ENCODE measurements at places on chromosomes 12 and 14. TPM values are rescaled to one million over a fixed set of nuclear protein-coding genes. Genes with fewer than 3 reads are reported as not detected.

LDHB gene
- 1,131 TPM for total RNA-seq

SYT10 gene
- total RNA-seq = not detected

ACAD10 gene
- 3.4 TPM for total RNA-seq

SMOC1 gene
- total RNA-seq = not detected

EIF2B1 gene
- 69.5 TPM for total RNA-seq

GRCh38 chr12:1766110-1766509 lies 54.3 kb upstream of the LRTM2 start:
- DNase-seq = no peak

DNA sequence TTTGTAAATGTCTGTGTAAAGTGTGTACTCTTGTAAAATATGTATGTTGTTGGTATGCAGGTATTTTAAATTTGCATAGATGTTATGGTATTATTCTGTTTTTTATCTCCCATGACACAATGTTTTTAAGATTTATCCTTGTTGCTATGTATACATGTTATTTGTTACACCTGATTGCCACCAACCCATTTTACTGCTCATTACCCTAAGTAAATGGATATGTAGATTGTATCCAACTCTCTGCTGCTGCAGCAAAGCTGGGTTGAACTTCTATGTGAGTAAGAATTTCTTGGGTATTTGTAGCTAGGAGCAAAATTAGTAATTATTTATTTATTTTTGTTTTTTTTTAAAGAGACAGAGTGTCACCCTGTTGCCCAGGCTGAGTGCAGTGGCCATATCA lies 6.2 kb downstream of the APAF1 start:
- no peak for DNase-seq

DNA sequence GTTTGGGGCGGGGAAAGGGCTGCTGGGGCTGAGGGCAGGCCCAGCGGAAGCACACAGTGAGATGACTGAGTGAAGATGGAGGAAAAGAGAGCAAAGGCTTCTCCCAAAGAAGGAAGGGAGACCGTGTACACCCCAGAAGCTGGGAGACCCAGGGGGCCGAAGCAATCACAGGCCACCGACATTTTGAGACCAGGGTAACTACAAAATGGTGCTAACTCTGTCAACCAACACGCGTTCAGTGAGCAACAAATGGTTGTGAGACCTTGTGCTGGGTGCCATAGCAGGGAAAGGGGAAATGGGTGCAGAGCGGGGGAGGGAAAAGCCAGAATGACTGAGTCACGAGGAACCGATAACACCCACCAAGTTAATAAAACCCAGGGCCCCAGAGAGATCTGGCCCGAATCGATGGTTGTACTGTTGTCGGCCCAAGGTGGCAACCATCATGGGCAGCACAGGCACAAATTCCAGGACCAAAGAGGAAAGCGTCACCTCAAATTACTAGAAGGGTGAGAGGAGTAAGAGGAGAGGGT lies 50.3 kb downstream of the CDC42BPB start:
- no peak for DNase-seq

DNA sequence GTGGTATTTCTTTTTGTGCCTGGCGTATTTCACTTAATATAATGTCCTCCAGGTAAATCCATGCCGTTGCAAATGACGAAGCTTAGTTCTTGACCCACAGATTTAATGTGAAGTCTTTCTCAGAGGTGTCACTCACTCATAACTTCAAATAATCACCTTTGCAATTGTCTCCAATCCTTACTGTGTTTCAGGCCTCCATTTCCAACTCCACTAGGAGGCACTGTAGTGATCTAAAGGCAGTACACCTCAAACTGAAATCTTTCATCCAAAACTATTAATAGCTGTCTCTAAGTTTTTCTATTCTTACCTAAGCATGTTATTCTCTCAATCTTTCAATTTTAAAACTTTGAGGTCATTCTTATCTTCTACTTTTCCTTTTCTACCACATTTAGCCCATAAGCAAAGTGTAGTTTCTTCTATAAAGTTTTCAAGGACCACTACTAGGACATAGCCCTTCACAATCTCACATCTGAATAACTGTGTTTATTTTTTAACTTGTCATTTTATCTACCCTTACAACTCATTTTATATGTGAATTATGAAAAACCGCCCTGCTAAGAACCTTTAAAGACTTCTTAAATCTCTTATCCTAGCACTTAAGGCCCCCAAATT lies 25.5 kb upstream of the FBXO34 start:
- DNase-seq = peak; percentile 2

GRCh38 chr12:56104815-56105608 lies 653 bp downstream of the PA2G4 start:
- no peak for DNase-seq

GRCh38 chr14:53306911-53307310 lies 153.8 kb upstream of the DDHD1 start:
- peak; percentile 11 for DNase-seq

DNA sequence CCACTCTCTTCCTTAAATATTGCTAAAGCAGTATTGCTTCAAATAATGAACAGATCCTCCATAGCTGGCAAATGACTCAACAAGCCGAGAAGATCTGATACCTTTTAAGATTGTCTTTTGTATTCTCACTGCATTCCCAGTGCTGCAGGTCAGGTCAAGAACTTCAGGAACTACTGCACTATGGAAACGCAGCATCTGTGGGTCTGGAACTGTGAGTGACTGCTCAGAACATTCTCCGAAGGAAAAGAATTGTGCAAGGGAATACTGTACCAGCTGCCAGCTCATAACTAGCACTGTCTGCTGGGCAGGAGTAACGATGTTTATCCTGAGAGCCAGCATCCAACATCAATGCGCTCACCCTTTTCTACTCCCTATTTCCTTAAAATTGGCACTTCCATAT lies 348.0 kb upstream of the SOX5 start:
- DNase-seq = no peak

DNA sequence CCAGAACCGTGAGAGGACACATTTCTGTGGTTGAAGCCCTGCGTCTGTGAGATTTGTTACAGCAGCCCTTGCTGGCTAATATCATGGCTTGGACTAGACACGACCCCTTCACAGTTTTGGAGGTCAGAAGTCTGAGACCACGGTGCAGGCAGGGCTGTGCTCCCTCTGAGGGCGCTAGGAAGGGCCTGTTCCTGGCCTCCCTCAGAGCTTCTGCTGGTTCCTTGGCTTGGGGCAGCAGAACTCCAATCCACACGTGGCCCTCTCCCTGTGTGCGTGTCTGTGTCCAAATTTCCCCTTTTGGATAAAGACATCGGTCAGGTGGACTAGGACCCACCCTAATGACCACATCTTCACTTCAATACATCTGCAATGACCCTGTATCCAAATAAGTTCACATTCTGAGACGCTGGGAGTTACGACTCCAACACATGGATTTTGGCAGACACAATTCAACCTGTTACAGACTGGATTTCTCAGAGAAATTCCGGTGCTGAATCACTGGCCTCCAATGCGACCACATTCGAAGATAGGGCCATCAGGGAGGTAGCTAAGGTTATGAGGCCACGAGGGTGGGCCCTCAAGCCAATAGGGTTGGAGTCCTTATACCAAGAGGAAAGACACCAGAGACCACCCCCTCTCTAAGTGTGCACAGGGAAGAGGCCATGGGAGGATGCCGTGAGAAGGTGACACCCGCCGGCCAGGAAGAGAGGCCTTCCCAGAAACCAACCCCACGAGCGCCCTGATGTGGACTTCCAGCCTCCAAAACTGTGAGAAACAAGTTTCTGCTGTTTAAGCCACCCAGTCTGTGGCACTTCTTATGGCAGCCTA lies 43.6 kb upstream of the PPP2R5C start:
- DNase-seq = no peak

DNA sequence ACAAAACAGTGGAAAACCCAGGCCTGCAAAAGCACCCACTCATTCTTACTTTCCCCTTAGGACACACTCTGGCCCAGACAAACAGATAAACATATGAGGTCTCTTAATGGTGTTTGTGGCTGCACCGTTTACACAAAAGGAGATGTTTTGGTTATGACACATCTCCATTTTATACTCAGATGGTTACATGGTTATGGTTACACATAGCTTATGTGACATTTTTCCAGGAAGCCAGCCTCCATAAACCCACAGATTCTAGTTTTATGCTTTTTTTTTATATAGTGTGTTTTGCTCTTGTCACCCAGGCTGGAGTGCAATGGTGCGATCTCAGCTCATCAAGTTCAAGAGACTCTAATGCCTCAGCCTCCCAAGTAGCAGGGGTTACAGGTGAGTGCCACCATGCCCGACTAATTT lies 3.5 kb upstream of the KLRD1 start:
- peak; percentile 41 for DNase-seq

GRCh38 chr12:103915306-103915705 lies 14.9 kb upstream of the HSP90B1 start:
- no peak for DNase-seq

- DNase-seq = no peak
These were observed 81.3 kb upstream of the RIC8B start for GRCh38 chr12:106692896-106693820.

GRCh38 chr14:26996246-26996645 lies 398.4 kb upstream of the NOVA1 start:
- no peak for DNase-seq

GRCh38 chr12:56898938-56899337 lies 35.3 kb downstream of the SDR9C7 start:
- no peak for DNase-seq

DNA sequence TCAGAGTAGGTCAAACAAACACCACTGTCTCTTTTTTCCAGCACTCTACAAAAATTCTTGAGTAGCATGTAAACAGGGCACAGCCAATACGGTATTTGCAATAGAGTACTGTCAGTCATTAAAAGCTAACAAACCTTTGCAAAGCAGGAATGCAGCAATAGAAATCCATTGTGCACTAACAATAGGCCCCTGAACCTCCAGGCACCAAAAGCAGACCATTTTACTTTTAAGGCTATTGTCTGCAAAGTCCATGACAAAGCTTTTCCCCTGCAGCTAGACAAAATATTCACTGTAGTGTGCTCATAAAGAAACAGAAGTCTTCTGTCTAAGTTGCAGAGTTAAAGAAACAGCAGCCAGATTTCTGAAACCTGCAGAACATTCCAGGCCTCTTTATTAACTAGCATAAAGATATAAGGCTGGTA lies 191.9 kb downstream of the SOX5 start:
- DNase-seq = no peak

DNA sequence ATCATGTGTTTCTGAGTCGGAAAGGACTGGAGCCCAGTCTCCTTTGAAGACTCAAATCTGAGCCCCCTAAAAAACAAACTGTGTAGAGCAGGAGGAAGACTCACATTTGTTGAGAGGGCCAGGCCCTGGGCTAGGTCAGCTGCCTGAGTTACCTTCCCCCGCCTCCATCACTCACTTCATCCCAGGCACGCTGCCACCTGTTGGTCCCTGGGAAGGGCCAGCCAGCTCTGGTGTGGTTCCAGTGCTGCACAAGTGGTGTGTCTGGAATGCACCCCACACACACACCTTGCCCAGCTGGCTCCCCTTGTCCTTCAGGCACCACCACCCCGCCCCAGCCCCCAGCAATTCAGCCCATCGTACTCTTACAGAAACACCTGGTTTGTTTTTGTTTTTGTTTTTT lies 9.0 kb downstream of the MVK start:
- DNase-seq = peak; percentile 22

- no peak for DNase-seq
These were observed 7.6 kb upstream of the BRMS1L start for GRCh38 chr14:35818346-35819115.

- peak; percentile 15 for DNase-seq
These were observed 134.9 kb upstream of the MAX start for GRCh38 chr14:65237023-65237814.

- no peak for DNase-seq
These were observed 158.5 kb downstream of the ZFP36L1 start for GRCh38 chr14:68634332-68634731.

DNA sequence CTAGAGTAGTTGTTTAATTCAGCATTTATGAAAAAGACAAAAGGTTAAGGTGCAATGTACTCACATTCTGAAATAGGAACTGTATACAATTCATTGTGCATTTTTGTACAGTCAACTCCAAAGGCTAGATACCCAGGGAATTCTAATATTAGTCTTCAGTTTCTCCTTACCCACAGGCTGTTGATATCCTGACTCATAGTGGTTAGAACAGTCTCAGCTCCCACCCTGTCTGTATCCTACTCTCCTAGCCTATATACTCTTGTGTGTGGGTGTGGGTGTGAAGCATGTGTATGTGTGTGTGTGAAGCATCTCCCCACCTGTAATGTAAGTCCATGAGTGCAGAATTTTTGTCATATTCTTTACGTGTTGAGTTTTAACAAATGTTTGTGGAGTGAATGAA lies 229.5 kb downstream of the NAV3 start:
- no peak for DNase-seq

GRCh38 chr12:11725686-11726085 lies 76.2 kb downstream of the ETV6 start:
- DNase-seq = no peak

GRCh38 chr12:49332441-49332861 lies 4.5 kb downstream of the C1QL4 start:
- DNase-seq = no peak

GRCh38 chr12:30329281-30329680 lies 366.4 kb downstream of the IPO8 start:
- peak; percentile 54 for DNase-seq
